ENCODE measurements at places on chromosomes 16 and 17.
A peak's percentile ranks its signal among the peaks of the same experiment; 100 is the strongest.

- DNase-seq = no peak
Measured at GRCh38 chr17:37131669-37132611, 183.2 kb downstream of the AATF start.

- no peak for DNase-seq
Measured at GRCh38 chr16:83253521-83253920, 554.3 kb upstream of the HSBP1 start.

DNA sequence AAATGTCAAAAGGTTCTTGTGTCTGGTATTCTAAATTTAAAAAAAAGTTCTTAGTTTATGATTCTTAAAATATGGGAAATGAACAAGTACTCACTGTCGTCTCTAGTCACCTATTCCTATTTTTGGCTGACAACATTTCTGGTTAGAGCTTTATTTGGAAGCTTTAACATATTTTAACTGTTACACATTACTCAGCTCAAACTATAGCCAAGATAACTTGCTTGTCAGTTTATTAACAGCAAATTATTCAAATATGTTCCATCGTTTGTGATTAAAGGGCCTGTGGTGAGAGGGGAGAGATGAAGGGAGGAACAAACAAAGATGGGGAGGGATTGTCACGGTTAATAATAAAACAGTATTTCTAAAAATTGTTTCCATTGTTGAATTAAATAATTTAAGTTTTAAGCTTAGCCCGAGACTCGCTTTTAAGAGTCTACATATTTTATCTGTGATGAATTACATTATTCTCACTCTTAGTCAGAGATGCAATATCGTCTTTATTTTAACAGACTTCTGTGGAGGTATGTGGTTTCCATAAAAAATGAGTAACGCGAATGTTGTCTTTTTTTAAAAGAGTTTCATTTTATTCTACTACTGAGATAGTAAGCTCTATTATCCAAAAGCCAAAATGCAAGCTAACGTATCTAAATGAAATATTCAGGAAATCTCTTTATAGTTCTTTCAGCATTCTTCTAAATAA lies 321.9 kb upstream of the PMFBP1 start:
- no peak for DNase-seq

DNA sequence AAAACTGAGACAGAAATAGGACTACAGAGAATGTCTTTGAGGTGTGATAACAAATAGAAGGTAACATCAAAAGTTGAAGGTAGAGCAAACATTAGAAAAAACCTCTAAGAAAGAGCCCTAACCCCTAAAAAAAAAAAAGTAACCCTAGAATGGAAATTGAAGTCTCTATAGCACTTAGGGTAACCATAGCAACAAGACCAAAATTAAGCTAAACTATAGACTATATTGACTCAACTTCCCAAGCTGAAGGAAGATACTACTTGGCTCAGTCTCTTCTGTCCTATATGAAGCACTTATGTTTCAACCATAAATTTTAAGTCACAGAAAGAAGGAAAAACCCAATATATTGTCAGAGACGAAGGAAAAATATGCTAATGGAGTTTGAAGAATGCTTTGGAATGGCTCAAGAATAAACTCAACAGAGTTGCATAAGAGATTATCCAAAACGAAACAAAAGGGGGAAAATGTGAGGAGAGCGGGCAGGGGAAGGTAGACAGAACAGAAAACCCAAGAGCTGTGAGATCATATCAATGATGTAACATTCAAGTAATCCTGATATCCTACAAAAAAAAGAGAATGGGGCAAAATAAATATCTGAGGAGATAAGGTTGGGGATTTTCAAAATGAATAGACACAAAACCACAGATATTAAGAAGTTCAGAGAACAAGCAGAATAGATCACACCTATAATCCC lies 88.4 kb downstream of the USP32 start:
- no peak for DNase-seq

DNA sequence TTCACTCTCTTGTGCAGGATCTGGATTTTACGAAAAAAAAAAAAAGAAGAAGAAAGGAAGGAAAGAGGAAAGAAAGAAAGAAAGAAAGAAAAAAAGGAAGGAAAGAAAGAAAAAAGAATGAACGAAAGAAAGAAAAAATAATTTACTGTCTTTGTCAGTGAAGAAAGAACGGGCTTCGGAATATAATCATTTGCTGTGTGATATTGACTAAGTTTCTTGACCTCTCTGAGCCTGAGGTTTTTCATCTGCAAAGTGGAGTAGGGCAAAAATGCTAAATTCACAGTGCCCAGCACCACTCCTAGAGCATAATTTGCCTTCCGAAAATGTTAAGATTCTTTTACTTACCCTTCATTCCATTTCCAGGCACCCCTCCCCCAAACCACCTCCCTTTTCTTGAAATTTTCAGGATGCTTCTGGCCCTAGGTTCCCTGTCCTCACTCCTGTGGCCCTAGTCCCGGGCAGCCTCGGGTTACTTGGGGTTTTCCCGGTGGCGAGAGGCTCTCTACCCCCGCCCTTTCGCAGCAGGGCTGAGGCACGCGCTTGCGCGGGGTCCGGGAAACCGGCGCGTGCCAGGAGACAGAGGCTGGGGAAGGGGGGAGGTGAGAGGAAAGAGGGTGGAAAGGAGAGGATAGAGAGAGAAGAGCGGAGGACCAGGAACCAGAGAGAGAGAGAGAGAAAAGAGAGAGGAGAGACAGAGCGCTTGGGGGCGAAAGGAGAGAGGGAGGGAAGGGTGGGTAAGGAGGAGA lies at the start of gene CNTNAP1:
CNTNAP1 (plus strand) TSS at position 556 of the 746 bp plus-strand sequence. CDS start 299 bp downstream, outside the sequence.
- DNase-seq = no peak

- DNase-seq = no peak
Measured at GRCh38 chr17:47966079-47966519, 4.8 kb upstream of the CDK5RAP3 start.

GRCh38 chr16:69250081-69250480 lies 61.1 kb upstream of the VPS4A start:
- DNase-seq = no peak

- no peak for DNase-seq
Measured at GRCh38 chr16:29806099-29806579, at the start of gene MAZ. Gene MAZ (plus strand): TSS chr16:29806529. CDS start chr16:29806702, 173 bp downstream.

GRCh38 chr17:73643001-73643851 lies 1.0 kb downstream of the SDK2 start:
- no peak for DNase-seq

- DNase-seq = no peak
Measured at GRCh38 chr17:1605681-1606351, 22.8 kb downstream of the SLC43A2 start.

GRCh38 chr17:66941773-66942450 lies 22.6 kb upstream of the CACNG4 start:
- DNase-seq = no peak

DNA sequence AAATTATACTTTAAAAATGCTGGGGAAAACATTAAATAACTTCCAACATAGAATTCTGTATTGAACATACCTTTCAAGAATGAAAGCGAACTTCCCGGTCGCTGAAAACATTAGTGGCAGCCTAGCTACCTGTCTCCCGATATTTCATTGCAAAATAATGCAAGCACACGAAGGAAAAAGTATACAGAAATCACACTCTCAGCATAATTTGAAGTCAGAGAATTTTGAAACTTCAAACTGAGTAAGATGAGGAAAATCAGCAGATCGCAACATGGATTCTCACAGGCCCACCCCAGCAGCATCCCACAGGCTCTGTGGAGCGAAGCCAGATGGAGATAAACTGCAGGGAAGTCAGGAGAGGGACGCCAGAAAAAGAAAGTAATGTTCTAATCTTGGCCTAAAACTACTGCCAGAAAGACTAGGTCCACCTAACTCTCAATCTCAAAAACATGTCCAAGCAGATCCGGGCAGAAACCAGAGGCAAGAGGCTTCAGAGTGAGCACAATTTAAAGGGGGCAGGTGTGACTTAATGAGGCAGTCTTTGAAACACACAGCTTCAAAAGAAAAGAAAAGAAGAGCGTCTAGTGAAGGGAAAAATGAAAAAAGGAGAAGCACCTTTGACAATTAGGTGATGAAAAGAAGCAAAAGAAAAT lies 4.8 kb upstream of the GOSR1 start:
- DNase-seq = no peak

GRCh38 chr16:3171181-3171854 lies 16.7 kb upstream of the OR1F1 start:
- DNase-seq = peak; percentile 38

GRCh38 chr17:70100983-70101382 lies 26.0 kb downstream of the KCNJ16 start:
- DNase-seq = no peak

DNA sequence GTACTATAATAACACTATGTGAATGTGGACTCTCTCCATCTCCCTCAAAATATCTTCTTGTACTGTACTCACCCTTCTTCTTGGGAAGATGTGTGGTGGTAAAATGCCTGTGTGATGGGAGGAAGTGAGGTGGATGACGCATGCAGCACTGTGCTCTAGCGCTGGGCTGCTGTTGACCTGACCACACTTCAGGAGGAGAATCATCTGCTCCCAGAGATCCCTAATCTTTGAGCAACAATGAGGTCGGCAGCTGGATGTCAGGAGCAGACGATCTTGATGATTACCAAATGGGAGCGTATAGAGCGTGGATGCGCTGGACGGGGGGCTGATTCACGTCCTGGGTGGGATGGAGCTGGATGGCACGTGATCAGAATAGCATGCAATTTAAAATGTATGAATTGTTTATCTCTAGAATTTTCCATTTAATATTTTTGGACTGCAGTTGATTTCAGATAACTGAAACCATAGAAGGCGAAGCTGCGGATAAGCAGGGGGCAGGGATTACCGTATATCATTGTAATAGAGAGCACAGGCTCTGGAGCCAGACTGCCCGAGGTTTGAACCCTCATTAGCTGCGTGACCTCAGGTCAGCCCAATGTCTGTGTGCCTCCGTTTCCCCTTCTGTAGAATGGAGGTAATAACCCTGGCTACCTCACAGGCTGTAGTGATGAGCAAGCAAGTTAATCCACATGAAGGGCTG lies 23.7 kb upstream of the CYLD start:
- no peak for DNase-seq

DNA sequence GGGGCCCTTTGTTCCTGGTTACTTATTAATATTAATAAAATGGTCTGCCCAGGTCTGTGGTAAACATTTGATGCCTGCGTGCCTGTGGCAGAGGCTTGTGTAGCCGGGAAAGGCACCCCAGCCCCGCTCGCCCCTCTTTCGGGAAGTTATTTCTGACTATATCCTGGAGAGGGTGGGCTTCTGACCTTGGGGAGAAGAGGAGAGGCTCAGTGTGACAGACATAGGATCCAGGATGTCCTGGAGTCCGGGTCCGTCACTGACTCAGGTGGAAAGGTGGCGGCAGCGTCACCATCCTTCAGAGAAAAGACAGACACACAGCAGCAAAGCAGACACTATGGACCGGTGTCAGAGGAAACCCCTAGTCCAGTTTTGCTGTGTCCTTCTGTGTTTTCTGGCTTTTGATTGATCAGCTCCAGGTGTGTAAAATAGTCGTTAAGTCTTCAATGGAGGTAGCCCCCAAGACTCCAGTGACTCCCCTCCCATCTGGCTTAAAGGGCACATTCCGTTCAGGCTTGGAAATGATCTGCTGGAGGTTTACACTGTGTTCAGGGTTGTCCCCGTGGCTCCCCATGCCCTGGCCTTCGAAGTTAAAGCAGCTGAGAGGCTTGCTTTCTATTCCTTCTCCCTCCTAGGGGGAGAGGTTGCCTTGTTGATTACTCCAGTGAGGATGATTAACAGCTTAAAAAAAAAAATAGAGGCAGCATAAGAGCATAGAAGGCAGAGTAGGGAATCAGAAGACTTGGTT lies 81.6 kb downstream of the CCDC182 start:
- DNase-seq = no peak

DNA sequence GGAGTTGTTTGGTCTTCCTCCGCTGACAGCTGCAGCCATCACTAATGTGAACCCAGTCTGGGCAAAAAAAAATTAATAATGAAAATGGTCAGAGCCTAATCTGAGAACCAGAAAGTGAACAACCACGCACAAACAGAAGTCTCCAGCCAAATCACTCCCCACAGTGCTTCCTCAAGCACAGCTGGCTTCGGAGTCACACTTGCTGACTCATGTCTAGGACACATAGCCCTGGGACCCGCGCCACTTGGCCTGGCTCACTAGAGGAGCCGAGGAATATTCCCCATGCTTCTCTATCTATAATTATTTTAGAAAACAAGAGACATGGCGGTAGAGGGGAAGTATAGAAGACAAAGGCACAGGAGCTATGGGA lies 109.1 kb downstream of the ZFHX3 start:
- DNase-seq = no peak

DNA sequence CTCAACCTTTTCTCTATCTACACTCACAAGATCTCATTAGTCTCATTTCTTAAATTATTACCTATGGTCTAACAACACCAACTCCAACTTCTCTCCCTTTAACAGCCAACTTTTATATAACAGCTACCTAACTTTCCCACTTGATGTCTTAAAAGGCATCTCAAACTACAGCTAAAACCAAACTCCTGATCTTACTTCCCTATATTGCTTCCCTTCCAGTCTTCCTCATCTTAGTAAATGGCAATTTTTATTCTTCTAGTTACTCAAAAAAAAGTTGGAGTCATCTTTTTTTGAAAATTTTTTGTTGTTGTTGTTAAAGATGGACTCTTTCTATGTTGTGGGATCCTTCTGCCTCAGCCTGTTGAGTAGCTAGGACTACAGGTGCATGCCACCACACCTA lies 15.3 kb downstream of the SRR start:
- no peak for DNase-seq

GRCh38 chr17:38881600-38882191 lies 11.8 kb downstream of the LASP1 start:
- DNase-seq = no peak

GRCh38 chr16:24396350-24397271 lies 140.5 kb downstream of the CACNG3 start:
- DNase-seq = no peak

DNA sequence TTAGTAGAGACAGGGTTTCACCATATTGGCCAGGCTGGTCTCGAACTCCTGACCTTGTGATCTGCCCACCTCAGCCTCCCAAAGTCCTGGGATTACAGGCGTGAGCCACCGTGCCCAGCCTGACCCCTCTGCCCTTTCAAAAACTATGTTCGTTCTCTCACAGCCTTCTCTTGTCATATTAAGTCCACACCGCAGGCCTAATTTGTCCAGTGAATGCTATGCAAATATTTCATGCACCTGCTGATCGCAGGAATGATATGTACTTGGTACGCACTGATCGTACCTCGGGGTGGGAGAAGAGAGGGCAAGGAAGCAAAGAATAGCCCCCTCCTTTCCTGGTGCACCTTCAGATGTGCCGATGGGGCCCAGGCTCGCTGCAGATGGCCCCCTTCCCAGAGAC lies 3.0 kb upstream of the BIRC5 start:
- no peak for DNase-seq

- no peak for DNase-seq
Measured at GRCh38 chr17:33241390-33241789, 51.7 kb downstream of the ASIC2 start.

- DNase-seq = no peak
Measured at GRCh38 chr17:55607731-55608341, 96.6 kb upstream of the SMIM36 start.

DNA sequence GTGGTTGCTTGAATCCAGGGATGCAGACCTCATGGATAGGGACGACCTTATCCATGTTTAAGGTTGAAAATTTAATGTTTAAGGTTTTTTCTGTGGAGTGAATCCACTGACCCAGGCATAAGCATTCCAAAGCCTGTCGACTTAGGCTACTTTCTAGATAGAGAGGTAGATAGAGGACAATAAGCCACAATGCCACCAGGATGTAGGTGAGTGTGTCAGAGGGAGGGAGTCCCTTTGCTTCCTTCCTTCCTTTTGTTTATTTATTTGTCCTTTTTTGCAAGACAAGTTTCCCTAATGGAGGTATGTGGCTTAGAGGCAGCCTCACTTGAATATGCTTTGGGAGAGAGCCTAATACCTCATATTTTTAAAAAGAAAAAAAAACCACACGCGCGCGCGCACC lies 834.2 kb upstream of the SOX9 start:
- no peak for DNase-seq
